ENCODE measurements at places on chromosomes 7 and 10.

DNA sequence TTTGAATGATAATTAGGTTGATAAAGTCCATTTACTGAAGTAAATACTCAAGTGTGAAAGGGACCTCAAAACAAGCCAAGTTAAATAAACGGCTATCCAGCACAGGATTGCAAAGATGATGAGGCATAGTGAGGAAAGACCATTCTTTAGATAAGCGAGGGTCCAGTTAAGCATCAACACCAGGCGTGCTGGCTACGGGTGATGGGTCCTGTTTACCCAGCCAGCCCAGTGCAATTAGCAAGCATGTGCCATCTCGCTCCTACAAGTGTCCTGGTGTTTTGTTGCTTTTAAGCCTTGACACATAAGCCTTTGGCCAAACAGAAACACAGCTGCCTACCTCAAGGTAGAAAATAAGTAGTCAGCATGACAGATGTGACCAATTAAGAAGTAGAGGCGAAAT, 7.1 kb downstream of the NEBL start:
- DNase-seq = no peak

- no peak for DNase-seq
These were observed 141.9 kb downstream of the ELFN1 start for GRCh38 chr7:1811850-1812508.

DNA sequence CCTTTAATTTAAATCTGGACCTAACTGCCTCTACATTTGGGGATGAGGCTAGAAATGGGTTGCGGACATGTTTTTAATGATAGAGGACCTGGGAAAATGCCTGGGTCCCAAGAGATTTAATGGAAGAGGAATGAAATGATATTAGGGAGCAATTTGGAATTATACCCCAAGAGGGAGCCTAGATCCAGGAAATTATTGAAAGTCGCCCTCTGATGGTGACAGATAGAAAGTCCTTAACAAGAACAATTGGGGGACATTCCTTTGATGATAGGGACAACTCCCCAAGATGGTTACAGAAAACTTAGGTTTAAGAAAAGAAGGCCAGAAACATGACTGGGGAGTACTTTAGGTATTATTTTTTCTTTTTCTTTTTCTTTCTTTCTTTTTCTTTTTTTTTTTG, 9.5 kb upstream of the TSGA13 start:
- no peak for DNase-seq

DNA sequence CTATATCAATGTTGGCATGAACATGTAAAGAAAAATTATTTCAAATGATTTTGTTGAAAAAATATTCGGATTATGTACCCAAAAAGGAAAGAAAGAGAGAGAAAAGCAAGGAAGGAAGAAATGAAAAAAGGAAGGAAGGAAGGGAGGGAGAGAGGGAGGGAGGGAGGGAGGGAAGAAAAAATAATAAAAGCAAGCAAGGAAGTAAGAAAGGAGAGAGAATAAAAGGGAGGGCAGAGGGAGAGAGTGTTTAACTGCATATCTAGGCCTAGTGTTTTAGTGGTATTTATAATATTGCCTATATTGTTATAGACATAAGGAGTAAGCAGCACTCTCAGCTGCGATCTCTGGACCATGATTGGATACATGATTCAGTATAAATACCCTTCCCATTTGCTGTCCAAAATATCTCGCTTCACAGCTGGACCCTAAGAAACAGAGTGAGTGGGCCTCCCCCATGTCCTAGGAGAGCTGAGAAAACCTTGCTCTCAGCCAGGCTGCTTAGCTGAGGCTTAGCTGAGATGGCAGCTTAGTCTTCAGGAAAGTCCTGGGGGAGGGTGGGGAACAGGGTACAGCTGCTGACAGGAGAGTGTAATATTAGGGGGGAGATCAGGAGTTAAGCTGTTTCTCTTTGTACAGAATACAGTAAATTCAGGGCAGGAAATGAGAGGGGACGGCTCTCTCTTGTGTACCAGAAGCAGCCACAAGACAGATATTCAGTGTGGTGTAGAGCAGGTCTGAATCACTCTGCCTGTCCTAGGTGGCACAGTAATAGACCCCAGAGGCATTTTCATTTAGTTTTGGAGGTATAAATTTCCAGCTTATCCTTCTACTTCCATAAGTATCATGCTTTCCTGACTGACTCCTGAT, 66.8 kb upstream of the TARP start:
- no peak for DNase-seq

- DNase-seq = no peak
These were observed 32.9 kb upstream of the CCDC71L start for GRCh38 chr7:106693677-106694353.

DNA sequence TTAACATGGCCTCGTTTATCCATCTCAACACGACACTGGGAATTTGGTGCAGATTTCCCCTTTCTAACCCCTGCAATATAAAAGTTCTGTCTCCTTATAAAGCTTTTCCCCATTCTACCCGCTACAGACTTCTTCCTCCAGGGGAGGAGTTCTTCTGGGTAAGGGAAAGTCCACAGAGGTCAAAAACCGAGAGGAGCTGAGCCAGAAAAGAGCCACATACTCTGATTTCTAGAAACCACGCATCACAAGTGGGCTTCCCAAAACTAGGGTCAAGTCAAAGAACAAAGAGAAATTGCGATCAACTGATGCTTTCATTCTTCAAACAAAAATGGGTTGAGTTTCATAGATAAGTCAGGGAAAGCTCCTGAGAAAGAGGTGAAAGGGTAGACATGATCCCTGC, 6.8 kb downstream of the IL6 start:
- DNase-seq = no peak

- DNase-seq = no peak
These were observed 95.9 kb downstream of the DNMBP start for GRCh38 chr10:99913831-99914235.

DNA sequence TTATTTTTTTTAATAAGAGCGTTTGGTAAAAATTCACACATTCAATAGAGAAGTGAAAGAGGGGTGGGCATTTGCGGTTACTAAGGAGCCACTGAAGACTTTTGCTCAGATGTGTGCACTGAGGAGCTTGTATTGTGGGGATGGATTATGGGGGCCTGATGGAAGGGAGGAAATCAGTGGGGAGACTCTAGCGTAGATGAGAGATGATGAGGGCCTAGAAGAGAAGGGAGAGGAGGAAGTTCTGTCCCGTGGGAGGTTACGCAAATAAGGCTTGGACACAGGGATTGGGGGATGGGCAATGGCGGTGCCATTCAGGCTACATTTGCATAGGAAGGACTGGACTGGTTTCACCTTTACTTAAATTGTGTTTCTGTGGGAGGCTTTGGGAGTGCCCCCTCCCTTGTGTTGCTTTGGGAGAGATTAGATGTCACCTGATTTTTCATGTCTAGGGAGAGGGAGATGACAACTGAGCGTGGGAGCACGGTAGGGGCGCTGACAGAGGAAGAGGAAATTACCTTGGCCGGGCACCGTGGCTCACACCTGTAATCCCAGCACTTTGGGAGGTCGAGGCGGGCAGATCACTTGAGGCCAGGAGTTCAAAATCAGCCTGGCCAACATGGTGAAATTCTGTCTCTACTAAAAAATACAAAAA, 2.2 kb upstream of the HIP1 start:
- DNase-seq = peak; percentile 45

- no peak for DNase-seq
These were observed 137.0 kb downstream of the ANK3 start for GRCh38 chr10:60252688-60253087.

DNA sequence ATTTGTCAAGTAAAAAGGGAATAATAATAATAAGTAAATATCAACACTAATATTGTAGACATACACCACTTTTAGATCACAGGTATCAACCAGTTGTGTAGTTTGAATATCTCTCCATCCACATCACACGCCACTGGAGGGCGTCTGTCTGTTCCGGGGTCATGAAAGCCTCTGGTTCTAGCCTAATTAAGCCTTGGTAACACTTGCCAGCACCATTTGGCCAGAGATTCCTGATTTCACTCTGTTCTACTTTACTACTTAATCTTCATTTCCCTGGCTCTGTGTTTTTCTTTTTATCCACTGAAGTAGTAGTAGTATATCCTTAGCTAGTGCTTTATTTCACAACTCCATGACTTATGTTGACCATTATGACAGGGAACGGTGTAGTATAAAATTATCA, 285.6 kb upstream of the POM121L12 start:
- no peak for DNase-seq

DNA sequence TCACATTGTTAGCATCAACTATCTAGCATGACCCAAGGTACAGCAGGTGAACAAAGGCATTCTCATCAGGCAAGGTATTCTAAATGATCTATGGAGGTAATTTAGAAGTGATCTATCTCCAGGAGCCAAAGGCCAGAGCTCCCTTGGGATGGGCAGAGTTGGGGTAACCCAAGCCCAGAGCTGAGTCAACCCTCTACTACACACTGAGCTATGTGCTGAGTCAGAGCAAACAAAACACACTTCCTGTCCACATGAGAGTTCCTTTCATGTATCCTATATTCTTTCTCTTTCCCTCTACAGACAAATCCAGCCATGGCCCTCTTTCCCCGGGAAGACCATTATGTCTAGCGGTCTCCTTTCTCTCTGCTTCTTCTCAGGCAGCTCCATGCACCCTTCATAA, 68.2 kb upstream of the AGK start:
- no peak for DNase-seq

- no peak for DNase-seq
These were observed 27.9 kb upstream of the JAZF1 start for GRCh38 chr7:28208506-28208905.

DNA sequence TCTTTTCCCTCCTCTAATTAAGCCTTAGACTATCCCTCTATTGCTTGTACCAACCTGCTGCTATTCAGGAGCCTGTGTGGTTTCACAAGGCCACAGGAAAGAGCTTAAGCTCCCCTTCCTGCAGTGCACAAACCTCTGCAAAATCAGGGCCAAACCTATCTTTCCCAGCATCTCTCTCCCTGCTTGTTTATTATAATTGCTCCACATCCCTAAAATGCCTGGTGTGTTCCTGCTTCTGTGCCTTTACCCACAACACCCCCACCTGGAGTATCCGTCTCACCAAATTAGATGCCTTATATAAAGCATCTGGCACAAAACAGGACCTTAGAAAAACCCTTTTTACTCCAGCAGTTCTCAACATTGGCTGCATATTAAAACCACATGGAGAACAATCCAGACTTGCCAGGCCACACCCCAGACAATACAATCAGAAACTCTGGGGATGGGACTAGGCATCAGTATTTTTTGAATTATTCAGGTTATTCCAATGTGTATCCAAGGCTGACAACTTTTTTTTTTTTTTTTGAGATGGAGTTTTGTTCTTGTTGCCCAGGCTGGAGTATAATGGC, 16.7 kb downstream of the SEC31B start:
- DNase-seq = no peak

- no peak for DNase-seq
These were observed 588.5 kb downstream of the TNS3 start for GRCh38 chr7:46993396-46993795.

- DNase-seq = no peak
These were observed 27.7 kb downstream of the PPP2R2D start for GRCh38 chr10:131928248-131929095.

DNA sequence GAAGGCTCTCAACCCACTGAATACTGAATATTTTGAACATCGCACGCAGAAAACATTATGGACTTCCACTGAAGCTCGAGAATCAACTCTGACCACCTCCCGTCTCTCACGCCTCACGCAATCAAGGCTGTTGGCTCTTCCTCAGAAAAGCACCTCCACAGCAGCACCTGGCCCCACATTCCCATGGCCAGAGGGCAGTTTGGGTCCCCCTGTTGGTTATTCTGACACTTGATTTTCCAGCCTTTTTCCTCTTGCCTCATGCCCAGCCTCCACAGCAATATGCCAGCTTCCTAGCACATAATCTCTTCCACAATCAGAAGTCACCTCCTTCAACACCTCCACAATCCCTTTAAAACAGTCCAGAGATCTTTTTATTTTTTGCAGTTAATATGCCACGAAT, 55.9 kb downstream of the SVOPL start:
- DNase-seq = no peak

GRCh38 chr10:792792-793100, 103.3 kb upstream of the DIP2C start:
- no peak for DNase-seq

All from CD4-positive, alpha-beta T cell treated with Interleukin-1 beta for 1 hour (primary cell).